ENCODE measurements at places on chromosomes 13 and 19.

DNA sequence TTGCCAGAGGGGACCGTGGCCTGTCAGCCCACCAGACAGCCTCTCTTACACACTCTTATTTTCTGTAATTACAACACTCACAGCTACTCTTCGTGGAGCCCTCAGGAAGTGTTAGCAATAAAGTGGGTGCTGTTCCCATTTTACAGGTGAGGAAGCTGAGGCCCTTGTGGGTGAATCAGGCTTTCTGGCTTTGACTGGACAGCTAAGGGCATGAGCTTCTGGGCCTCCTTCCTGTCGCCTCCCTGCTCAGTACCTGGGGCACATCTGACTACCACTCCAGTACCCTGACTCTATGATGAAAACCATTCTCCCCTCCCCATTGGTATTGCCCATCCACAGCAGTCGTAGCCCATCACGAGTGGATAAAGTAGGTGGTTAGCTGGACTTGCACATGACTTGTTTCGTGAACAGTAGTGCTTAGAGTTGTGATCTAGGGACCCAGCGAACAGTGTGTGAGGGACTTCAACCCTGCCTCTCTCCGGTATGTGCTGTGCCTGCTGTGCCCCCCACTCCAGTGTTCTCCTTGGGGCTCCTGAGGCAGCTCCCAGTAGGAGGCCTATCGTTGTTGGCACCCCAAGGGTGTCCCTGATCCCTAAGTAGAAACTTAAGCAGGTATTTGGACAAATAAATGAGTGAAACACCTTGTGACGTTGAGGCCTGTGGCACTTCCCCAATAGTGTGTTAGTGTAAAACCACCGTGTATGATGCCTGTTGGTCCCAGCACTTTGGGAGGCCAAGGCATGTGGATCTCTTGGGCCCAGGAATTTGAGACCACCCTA, 38.6 kb downstream of the GATAD2A start:
- no peak for DNase-seq

DNA sequence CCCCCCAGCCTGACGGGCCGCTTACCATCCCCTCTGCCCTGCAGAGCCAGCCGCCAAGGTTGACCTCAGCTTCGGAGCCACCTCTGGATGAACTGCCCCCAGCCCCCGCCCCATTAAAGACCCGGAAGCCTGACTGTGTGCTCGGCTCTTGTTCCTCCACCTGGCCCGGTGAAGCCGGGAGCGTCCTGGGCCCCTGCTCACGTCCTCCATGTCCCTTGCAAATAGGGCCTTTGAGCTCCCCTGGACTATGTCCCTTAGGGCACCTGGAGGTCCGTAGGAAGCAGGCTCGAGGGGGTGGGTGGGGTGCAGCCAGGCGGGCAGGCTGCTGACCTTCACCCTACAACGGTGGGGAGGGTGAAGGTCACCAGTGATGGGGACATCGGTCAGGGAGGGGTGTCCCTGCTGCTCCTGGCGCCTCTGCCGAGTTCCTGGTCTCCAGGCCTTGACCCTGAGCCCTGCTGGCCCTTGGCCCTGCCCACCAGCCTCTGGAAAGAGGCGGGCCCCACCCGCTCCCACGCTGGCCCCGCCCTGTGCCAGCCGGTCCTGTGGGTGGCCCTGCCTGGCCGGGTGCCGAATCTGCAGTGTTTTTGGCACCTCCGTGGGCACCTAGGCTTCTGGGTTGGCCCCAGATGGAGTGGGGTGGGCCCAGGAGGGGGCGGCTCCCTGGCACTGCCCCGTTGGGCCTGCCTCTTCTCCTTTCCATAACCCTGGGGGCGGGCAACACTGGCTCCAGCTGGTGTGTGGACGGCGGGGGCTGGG, 3.3 kb downstream of the ATP5F1D start:
- peak; percentile 31 for DNase-seq

DNA sequence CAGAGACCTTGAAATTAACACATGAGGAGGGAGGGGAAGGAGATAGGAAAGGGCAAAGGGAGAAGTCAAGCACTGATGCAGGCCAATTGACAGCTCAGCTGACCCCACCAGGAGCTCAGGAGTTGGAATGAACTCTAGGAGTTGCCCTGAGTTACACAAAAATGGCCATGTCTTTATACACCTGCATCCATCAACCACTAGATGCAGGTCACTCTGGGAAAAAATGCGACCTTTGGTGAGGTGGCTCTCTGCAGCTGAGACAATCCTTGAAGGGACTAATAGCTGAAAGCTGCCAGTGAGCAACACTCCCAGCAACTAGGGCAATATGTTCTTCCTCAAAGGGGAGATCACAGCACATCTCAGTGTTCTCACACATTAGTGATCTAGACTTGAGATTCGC, 222.8 kb downstream of the RBM26 start:
- no peak for DNase-seq

- no peak for DNase-seq
Measured at GRCh38 chr19:53971673-53972072, 8.9 kb downstream of the CACNG8 start.

- no peak for DNase-seq
Measured at GRCh38 chr13:35225582-35225981, 250.9 kb downstream of the MAB21L1 start.

GRCh38 chr19:12485052-12485416, 418 bp upstream of the ZNF709 start:
- DNase-seq, result no peak

- DNase-seq, result no peak
Measured at GRCh38 chr19:38664503-38665211, 17.2 kb downstream of the ACTN4 start.

GRCh38 chr19:7792281-7792680, 29.2 kb downstream of the CLEC4M start:
- no peak for DNase-seq

DNA sequence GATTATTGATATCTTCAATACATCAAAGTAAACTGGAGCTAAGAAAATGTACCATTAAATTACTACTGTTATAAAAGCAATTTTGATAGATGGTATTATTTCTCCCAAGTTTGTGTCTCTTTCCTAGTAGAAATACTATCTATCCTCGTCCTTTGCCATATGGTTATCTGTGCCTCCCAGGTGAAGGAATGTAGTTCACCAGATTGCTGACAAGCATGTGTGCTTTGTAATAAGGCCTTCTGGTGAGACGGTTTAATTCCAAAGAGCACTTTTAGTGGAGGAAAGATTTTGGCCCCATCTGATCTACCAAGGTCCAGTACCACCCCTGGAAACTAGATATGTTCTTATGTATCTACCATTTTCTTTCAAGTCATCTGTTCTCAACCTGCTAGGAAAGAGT, 243.6 kb downstream of the DLEU7 start:
- no peak for DNase-seq

GRCh38 chr13:94583926-94584325, 12.0 kb downstream of the TGDS start:
- no peak for DNase-seq

- no peak for DNase-seq
Measured at GRCh38 chr19:17752865-17753639, 1.8 kb downstream of the FCHO1 start.

- peak; percentile 48 for DNase-seq
Measured at GRCh38 chr13:26011996-26012821, 39.6 kb downstream of the SHISA2 start.

DNA sequence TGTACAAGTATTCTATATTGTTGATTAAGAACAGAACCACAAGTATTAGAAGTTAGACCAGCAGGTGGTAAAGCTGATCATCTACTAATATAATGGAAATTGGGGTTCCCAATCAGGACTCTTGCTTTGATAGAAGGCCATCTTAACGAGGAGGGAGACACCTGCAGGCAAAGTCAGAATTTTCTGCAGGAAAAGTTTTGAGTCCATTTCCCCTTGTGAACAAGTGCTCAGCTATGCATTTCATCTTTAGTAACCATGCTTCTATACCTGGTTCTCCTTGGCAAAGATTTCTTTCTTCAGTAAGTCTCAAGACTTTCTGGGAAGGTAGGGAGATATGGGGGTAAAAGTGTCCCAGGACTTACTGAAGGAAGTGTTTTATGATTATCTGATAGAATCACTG, 36.1 kb upstream of the USPL1 start:
- DNase-seq, result peak; percentile 39

GRCh38 chr13:101942038-101942437, 459.8 kb downstream of the FGF14 start:
- no peak for DNase-seq

- DNase-seq, result peak; percentile 56
Measured at GRCh38 chr19:40594255-40594654, 6.9 kb upstream of the LTBP4 start.

GRCh38 chr13:39209731-39210531, 171.7 kb downstream of the NHLRC3 start:
- no peak for DNase-seq

DNA sequence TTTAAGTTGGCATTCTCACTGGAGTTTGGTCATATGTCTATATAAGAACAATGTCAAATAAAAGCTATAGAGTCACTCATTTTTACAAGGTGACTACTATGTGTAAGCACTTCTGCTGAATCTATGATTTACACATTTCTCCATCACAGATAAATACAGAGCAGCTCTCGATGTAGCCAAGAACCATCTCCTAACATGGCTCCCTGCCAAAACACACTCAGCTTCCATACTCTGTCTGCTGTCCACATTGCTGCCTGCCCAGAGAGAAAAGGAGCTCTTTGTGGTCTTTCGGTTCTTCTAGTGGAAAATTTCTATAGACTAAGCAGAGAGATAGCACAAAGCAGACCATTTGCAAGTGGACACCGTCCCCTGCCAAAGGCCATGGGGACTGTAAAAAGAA, 190.9 kb upstream of the KLF12 start:
- no peak for DNase-seq

- no peak for DNase-seq
Measured at GRCh38 chr13:101013245-101013644, 338.6 kb upstream of the TMTC4 start.

- DNase-seq, result no peak
Measured at GRCh38 chr19:40608957-40609356, 7.8 kb downstream of the LTBP4 start.

DNA sequence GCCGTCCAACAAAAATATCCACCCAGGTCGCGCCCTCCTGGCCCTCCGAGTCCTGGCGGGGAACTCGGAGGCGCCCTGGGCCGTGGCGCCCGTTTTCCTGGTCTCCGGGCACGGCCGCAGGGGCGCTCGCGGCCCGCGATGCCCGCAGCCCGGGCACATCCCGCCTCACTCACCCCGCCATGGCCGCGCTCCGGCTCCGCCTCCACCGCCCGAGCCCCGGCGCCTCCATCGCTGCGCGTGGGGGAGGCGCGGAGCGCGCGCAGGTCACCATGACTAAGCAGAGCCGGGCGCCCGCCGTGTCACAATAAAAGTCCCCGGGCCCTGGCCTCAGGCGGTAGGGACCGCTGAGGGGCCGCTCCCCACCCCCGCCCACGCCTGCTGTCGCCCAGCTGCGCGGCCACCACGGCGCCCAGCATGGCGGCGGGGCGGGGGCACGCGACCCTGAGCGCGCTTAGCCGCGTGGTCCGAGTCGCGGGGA, 593 bp downstream of the KEAP1 start:
- peak; percentile 84 for DNase-seq

GRCh38 chr13:25046985-25047511, 48.9 kb upstream of the PABPC3 start:
- DNase-seq, result no peak

DNA sequence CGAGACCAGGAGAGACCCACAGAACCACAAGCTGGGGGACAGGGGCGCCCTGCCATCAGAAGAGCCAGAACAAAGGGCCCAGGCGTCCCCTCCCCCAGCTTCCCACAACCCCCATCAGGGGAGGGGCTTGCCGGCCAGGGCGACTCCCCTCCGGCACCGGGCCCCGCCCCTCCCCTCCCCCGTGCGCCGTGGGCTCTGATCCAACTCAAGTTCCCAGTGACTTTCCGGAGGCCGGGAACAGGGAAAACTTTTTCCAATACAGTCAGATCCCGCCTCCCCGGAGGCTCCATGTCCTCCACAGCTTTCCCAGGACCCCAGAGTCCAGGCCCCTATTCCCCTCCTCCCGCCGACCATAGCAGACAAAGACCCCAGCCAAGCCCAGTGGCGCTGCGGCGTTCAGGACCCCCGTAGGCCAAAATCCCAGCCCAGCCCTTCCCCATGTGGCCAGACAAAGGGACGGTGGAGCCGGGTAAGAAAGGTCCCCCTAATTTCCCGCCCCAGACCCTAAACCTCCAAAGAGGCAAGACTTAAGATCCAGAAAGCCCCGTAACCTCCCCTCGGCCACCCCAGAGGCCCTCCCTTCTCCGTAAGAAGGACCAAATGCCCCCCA, 673 bp downstream of the TEAD2 start:
- DNase-seq, result no peak

GRCh38 chr19:29947871-29948270, 5.8 kb downstream of the URI1 start:
- no peak for DNase-seq

DNA sequence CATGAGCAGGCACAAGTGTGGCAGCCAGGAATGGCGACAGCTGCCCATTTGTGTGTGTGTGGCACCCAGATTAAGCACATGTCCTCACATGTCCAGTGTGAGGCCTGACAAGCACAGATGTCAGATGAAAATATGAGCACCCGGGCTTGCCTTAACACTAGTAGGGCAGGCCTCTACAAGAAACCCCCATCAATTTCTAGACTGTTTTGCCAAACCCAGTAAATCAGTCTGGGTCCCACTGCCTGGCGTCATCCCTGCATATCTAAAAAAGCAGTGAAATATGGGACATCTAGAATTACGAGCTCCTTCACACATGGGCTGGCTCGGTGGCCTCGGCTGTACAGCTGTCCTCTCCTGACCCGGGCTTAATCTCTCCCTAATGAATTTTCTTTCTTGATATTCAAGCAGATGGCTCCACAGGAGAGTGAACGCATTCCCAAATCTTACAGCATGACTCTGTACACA, 432.7 kb downstream of the FOXO1 start:
- no peak for DNase-seq

GRCh38 chr13:50131920-50132903, 117.0 kb downstream of the KCNRG start:
- peak; percentile 25 for DNase-seq

DNA sequence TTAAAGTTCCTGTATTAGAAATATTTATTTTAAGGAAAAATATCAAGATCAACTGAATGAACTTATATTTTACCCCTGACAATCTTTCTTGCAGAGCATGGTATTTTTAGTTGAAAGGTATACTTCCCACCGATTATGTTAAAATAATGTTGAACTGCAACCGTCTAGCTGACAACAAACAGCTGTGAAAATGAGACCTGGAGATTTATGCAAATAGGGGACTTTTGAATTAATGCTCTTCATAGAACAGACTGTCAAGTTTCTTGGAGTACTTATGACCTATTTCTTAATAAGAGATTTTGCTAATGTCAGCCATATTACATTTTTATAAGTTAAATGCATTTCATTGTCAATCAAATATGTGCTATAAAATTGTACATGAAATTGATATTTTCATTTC, 210.9 kb downstream of the NALCN start:
- no peak for DNase-seq

Measured in CD8-positive, alpha-beta T cell (primary cell).